ENCODE measurements at places on chromosomes 1 and 21.

- DNase-seq, result no peak
Observed at GRCh38 chr1:158933621-158934020, 2.3 kb downstream of the PYHIN1 start.

DNA sequence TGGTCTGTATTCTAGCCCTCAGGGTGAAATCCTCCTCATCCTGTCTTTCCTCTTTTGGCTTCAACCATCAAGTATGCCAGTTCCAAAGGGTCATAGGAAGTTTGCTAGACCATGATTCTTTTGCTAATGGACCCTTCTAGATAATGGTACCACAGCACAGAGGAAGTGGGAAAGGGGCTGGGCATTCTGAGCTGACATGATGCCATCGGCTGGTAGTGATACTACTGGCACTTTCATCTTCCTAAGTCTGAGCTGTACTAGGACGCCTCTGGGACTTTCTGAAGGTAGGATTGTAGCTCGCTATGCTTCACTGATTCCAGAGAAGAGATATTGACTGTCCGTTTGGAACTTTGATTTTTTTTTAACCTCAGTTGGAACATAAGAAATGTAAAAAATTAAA, 11.4 kb downstream of the FASLG start:
- DNase-seq, result peak; percentile 29

DNA sequence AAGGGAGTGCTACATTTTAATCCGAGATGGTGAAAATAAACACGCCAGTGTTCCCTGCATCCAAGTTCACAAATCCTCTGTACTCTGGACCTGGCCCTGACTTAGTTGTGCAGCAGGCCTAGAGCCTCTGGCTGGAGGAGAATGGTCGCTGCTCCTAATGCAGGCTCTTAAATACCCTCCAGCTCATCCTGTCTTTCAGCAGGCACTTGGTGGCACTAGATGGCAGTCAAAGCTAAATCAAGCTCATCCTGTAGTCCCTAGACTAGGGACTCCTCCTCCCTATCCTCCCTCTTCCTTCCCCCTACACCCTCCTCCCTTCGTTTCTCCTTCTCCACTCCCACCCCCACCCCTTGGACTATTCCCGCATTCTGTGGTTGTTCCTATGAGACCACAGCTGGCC, 41.6 kb upstream of the MTR start:
- DNase-seq, result peak; percentile 70

DNA sequence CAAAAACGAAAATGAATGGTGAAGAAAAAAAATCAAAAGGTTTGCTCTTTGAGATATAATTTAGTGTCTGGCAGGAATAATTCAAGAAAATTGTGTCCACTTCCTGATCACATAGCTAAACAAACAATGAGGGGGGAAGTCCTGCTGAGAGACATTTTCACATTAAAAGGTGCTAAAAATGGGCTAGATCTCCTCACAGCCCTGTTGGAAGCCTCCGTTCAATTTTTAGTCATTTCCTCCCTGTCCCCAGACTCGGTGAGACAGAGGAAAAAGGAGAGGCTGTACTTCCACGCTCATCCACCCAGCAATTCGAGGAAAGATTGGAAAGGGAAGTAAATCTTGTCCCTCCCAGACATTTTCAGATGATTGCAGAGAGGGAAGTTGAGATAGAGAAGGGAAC, 103.7 kb downstream of the BARHL2 start:
- DNase-seq, result no peak

DNA sequence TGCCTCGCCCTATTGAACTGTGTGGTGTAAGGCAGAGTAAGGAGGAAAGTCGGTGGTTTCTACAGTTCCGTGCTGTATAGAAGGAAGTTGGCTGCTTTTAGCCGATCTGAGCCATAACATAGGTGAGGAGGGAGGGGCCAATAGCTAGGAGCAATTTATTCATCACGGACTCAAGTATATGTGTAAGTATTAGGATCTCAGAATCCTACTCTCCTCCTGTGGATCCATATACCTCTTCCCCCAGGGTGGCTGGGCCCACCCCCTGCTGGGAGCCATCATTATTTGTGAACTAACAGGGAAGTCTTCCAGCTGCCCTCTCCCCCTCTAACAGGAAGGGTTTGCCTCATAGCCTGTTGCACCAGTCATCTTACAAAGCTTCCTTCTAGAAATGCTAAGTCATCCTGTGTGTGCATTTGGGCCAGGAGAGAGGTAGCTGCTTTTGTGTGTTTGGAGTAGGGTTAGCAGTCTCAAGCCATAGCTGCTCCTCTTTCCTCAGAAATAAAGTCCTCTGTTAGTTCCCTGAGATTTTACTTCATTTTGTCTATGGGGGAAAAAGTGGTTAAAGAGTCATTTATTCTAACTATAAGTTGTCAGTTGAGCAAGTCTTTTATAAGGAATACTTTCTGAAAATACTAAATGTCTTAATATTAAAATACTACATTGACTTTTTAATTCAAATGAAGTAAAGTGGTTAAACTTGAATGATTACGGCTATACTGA, 14.9 kb upstream of the CENPS start:
- DNase-seq, result peak; percentile 95

GRCh38 chr1:169550294-169550693, 36.0 kb downstream of the F5 start:
- DNase-seq, result peak; percentile 77

GRCh38 chr1:192476802-192477298, 98.7 kb upstream of the RGS1 start:
- peak; percentile 44 for DNase-seq
